NCI-H1417 (cell line): ENCODE measurements at places on chromosomes 16 and 17.

- no peak for DNase-seq
Observed at GRCh38 chr17:80445007-80445725, 30.2 kb downstream of the ENDOV start.

DNA sequence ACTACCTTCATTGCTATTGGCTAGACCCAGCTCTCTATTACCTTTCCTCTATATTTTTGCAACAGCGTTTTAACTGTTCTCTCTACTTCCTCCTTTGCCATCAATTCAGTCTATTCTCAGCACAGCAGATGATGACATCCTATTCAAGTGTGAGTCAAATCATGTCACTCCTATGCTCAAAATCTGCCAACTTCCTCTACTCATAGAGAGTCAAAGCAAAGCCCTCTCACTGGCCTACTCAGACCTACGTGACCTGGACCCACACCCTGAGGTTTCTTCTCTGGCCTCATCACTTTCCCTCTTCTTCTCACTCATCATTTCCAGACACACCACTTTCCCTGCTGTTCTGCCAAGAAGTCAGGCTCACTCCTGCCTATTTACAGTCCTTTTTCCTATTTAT, 289.0 kb upstream of the AXIN2 start:
- no peak for DNase-seq

DNA sequence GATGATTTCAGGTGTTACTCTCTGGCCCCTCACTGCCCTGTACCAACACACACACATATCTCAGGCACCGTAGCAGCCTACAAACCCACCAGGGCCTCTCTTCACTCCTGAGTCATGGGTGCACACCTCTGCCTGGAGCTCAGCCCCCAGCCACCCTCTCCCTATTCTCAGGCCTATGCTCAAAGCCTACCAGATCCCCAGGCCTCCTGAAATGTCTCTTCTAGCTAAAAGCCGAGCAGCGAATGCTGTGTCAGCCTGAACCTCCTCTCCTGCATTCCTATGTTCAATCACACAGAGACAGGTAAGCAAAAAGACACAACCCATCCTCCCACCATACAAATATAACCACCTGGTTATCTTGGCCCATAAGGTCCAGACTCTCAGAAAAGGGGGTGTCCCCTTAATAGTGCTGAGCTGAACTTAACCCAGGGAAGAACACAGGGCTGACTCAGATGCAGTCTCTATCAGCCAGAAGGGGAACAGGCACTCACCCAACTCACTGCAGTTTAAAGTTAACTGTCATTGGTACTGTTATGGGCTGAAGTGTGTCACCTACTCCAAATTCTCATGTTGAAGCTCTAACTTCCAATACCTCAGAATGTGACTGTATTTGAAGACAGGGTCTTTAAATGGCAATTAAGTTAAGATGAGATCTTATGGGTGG, 62.0 kb upstream of the TEKT3 start:
- no peak for DNase-seq

GRCh38 chr17:83196024-83196365, 116.6 kb downstream of the METRNL start:
- no peak for DNase-seq

GRCh38 chr16:88783391-88784073, 1.5 kb downstream of the PIEZO1 start:
- no peak for DNase-seq

DNA sequence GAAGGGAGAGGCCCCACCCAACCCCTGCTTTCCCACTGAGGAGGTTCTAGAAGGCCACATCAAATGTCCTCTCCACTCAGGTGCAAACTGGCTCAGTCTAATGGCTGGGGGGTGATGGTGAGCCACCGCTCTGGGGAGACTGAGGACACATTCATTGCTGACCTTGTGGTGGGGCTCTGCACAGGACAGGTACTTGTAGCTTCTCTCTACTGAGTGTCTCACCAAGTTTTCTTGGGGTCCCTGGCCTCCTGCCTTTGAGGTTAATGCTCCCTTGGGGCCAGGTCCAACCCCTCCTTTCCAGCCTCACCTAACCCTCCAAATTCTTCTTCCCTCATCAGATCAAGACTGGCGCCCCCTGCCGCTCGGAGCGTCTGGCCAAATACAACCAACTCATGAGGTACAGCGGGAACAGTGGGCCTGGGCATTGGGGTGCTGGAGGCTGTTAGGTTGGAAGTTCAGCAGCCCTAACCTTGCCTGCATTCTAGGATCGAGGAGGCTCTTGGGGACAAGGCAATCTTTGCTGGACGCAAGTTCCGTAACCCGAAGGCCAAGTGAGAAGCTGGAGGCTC, 5.7 kb downstream of the ENO3 start:
- DNase-seq: no peak

- no peak for DNase-seq
Observed at GRCh38 chr17:75638893-75639292, 5.7 kb downstream of the SMIM5 start.

- DNase-seq: peak; percentile 30
Observed at GRCh38 chr17:61409301-61410112, 9.9 kb downstream of the TBX2 start.

- DNase-seq: no peak
Observed at GRCh38 chr17:64099543-64099942, 30.4 kb downstream of the ERN1 start.

GRCh38 chr16:4402439-4403132, 13.8 kb downstream of the CORO7 start:
- peak; percentile 57 for DNase-seq

DNA sequence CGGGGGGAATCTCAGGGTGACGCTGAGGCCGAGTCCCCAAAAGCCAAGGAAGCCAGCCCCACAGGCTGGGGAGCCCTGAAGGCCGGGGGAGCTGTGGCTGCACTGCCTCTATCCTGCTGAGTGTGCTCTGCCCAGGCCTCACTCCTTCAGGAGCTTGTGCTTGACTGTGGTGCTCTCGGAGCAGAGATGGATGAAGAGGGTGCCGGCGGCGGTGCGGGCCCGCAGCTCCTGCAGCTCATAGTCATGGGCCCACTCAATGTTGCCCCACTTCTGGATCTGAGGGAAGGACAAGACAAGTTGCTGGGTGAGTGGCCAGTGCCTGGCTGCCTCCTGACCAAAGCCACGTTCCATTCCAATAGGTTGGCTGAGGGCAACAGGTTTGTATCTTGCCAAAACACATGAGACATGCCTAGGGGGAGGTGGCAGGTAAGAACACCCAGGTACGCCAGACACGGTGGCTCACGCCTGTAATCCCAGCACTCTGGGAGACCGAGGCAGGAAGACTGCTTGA, 20.5 kb downstream of the ATPAF2 start:
- DNase-seq: no peak

- no peak for DNase-seq
Observed at GRCh38 chr17:7383742-7384488, 3.0 kb downstream of the TNK1 start.

GRCh38 chr17:77802811-77803220, 155.7 kb upstream of the TNRC6C start:
- peak; percentile 84 for DNase-seq
